ENCODE measurements at places on chromosomes 7 and 10.
A peak's percentile ranks its signal among the peaks of the same experiment; 100 is the strongest.

- DNase-seq = no peak
Measured at GRCh38 chr10:75654772-75655171, 223.3 kb downstream of the LRMDA start.

- DNase-seq = no peak
Measured at GRCh38 chr7:155377071-155377837, 79.6 kb downstream of the INSIG1 start.

DNA sequence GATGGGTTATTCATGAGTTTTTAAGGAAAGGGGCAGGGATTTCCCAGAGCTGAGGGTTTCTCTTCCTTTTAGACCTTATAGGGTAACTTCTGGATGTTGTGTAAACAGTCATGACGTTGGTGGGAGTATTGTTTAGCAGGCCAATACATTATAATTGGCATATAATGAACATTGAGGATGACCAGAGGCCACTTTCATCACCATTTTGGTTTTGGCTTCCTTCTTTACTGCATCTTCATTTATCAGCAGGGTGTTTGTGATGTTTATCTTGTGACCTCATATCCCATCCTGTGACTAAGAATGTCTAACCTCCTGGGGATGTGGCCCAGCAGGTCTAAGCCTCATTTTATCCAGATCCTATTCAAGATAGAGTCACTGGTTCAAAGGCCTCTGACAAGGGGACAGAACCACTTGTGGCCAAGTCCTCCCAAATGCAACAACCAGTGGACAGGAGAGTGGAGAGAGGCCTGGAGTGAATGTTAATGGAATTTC lies 77.3 kb upstream of the RPA3 start:
- DNase-seq = no peak

DNA sequence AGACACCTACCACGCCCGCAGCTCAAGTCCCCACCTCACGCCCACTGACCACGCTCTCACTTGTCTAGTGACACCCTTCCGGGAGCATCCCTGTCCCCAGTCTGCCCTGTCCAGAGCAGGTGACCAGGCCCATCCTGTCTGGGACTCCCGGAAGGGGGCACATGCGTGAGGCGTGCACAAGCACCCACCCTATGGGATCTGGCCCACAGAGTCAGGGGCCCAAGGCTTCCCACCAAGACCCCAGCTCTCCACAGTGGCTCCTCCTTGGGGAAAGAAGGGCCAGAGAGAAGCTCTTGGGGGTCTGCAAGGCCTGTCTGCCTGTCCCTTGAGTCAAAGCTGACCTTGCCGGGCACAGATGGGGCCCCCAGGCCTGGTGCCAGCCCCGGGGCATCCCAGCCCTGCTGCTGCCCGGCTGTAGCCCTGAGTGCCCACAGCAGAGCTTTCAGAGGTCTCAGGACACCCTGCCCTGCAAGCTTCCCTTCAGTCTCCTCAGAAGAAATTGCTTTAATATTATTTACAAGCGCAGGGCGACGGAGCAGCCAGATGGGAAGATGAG lies 195.0 kb downstream of the ELFN1 start:
- no peak for DNase-seq

GRCh38 chr7:5553298-5553877 lies 129.8 kb upstream of the TNRC18 start:
- no peak for DNase-seq

GRCh38 chr7:112765105-112765504 lies 25.1 kb downstream of the TMEM168 start:
- no peak for DNase-seq

DNA sequence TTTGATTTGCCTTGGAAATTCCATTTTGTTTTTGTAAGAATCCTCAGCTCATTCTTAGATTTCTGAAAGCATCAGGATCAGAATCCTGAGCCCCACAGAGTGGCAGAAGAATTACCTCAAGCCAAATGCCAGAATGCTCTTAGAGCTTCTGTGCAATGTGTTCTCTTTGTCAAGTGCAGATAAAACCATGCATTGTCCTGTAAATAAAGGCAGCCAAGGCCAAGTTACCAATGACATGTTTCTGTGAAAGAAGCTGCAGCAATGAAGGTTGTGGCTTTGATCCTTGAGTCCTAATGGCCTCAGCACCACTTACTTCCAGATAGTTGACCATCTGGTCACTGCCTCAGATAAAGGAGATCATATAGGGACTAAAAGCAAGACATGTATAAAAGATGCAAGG lies 343.3 kb upstream of the AKR1E2 start:
- DNase-seq = no peak

DNA sequence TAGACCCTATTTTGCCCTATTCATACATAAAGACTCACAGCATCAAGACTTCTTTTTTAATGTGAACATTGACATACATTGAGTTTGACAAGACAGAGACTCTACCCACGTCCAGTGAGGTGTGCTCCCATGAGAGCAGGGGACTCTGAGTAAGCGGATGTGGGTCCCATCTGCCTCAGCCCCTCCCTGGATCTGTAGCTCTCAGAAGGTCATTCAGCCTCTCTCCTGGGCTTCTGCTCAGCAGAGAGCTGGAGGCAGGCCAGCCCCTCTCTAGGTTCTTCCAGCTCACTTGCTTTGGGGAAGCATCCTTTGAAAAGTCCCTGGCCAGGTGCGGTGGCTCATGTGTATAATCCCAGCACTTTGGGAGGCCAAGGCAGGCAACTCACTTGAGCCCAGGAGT lies 146.9 kb upstream of the ZMIZ1 start:
- peak; percentile 35 for DNase-seq

DNA sequence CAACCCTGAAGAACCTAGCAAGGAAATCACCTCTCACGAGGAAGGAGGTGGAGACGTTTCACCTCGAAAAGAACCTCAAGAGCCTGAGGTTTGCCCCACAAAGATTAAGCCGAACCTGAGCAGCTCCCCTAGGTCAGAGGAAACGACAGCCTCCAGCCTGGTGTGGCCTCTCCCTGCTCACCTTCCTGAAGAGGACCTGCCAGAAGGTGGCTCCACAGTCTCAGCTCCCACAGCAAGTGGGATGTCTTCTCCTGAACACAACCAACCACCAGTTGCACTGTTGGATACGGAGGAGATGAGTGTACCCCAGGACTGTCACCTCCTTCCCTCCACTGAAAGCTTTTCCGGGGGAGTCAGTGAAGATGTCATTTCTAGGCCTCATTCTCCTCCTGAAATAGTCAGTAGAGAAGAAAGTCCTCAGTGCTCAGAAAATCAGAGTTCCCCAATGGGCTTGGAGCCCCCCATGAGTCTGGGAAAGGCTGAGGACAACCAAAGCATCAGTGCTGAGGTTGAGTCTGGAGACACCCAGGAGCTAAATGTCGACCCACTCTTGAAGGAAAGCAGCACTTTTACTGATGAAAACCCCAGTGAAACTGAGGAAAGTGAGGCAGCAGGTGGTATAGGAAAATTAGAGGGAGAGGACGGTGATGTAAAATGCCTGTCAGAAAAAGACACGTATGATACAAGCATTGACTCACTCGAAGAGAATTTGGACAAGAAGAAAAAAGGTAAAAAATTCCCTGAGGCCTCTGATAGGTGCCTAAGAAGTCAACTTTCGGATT lies 150.2 kb downstream of the LCOR start:
- DNase-seq = no peak

GRCh38 chr10:88598055-88598454 lies 11.5 kb downstream of the LIPJ start:
- DNase-seq = no peak

DNA sequence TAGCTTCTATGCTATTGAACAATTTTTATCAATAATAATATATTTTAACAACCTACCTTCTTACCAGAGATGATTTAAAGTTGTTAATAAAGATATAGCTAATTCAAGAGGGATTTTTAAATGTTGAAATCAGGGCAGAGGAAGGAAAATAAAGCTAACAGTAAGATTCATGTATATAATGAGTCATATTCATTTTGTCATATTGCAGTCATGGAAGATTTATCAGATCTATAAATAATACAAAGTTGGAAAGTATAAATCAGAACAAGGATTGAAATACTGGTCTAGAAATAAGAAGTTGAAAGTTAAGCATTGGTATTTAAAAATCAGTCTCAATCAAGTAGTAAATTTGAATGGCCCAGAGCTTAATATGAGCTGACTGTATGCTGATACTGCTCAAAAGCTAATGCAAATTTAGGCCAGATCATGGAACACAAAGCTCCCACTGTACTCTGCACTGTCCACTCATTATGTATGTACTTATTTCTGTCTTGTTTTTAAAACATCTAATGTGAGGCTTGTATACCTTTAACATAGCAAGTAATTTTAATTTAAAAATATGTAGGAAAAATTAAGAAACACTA lies 196.9 kb downstream of the ZEB1 start:
- no peak for DNase-seq

GRCh38 chr10:123259791-123260190 lies 105.6 kb downstream of the BUB3 start:
- DNase-seq = no peak

DNA sequence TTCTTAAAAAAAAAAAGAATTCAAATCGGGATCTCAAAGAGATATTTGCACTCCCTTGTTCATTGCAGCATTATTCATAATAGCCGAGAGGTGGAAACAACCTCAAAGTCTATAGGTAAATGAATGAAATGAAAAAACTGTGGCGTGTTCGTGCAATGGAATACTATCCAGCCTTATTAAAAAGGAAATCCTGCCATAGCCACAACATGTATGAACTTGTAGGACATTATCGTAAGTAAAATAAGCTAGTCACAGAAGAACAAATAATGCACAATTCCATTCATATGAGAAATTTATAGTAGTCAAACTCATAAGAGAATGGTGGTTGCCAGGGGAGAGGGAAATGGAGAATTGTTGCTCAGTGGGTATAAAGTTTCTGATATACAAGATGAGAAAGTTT lies 37.9 kb downstream of the GRK5 start:
- no peak for DNase-seq

DNA sequence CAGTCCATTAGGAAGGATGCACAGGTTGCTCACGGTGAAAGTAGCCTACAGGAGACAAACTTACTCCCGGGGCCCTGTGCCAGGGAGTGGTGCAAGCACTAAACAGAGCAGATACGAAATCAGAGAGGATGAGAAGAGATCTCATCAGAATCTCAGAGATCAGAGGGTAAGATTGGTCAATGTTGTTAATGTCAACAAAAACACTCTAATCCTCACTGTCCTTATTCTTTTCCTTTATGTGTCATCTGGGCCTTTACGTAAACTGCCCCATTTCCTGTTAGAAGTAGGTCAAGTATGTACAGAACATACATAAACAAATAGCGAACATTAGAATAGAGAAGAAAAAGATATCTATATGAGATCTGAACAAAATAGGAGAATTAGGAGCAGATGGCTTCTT lies 163.1 kb downstream of the PPP1R17 start:
- no peak for DNase-seq

DNA sequence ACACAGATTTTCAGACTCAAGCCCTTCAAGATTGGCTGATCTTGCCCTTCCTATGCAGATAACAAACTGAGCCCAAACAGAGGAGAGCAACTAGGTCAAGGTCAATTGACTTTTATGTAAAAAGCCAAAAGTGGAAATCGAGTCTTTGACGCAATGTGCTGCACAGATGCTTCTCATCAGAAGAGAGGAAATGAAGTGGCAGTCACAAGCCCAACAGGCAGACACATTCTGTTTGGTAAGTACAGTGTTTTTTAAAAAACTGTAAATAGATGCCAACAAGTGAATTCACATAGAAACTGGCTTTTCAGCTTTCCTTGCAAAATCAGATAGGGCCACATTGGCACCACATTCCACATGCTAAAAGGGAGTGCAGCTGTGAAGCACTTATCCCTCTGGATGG lies 606.6 kb downstream of the KCNMA1 start:
- DNase-seq = no peak

- no peak for DNase-seq
Measured at GRCh38 chr7:103915680-103916357, 73.6 kb downstream of the RELN start.

- no peak for DNase-seq
Measured at GRCh38 chr10:129556316-129556715, 89.3 kb downstream of the MGMT start.

GRCh38 chr10:70584909-70585544 lies 17.5 kb downstream of the PRF1 start:
- no peak for DNase-seq

DNA sequence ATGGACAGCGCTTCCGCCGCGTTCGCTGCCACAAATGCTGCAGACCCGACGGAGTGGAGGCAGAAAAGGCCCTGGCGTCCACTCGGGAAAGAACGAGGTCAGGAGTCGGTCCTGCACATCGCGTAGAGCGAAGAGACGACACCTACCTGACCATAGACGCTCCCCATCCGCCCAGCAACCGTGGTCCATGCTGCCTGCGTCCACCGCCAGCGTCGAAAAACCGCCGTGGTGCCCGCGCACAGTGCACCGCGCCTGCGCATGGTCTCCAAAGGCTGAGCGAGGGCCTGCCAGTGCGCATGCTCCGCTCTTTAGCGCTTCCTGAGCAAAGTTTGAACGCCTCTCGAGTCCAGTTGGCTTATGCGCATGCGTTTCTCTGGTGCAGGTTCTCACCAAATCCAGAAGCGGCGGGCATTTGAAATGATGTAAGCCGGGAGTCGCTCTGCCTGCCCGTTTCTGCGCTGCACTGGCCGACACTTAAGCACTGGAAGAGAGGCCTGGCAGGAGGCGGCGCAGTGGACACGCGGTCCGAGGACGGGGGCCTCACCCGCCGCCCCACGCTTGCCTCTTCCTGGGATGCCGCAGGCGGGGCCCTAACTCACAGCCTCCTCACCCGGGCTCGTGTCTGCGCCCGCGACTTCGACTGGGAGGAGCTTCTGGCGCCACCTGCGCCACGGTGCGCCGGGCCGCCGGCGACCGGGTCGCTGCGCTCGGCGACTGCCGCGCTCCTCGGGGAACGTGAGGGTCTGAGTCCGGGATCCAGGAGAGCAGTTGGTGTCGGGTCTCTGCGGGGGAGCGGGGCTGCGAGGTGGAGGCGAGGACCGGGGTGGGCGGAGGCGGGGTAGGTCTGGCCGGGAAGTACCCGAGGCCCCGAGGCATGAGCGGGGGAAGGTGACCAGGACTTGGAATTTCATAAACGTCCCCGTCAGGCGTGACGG lies at the start of gene FAM24B:
Gene FAM24B, minus strand, starts transcription at position 243 of the 935 bp plus-strand sequence. CDS start 29,066 bp downstream, outside the sequence.
- DNase-seq = peak; percentile 96

DNA sequence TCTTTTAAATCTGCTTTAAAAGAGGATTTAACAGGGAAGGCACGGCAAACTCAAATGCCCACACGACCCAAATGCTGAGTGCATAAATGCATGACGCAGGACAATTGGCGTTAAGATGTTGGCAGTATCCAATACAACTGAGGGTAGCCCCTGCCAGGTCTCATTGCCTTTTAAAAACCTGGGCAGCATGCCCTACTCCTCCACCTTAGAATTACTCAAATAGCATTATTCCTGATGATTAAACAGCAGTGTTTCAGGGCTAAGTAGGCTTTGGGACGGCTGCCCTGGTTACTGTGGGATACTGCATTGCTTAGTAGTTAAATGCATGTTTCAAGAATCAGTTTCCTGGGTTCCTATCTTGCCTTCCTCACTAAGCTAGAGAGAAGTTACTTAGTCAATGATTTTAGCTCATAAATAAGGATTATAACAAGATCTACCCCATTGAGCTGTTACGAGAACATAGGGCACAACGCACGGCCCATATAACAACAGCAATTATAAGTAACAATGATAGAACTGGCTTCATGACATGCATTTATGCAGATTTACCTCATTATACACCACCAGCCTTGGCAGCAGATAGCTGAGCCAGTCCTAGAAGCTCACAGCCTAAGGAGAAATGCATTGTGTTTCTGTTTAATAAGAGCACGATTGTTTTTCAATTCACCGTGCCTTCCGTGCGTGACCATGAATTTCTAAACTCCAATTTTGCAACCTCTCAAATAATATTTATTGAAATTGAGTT lies 7.9 kb downstream of the TUBAL3 start:
- peak; percentile 64 for DNase-seq
